Upper lobe of left lung (tissue), 6 donors: ENCODE measurements at places on chromosomes 6 and 20. TPM values are rescaled to one million over a fixed set of nuclear protein-coding genes. Genes with fewer than 3 reads are reported as not detected.
A peak's percentile ranks its signal among the peaks of the same experiment; 100 is the strongest.

Gene IRAK1BP1
- total RNA-seq: 9.6 TPM

DNA sequence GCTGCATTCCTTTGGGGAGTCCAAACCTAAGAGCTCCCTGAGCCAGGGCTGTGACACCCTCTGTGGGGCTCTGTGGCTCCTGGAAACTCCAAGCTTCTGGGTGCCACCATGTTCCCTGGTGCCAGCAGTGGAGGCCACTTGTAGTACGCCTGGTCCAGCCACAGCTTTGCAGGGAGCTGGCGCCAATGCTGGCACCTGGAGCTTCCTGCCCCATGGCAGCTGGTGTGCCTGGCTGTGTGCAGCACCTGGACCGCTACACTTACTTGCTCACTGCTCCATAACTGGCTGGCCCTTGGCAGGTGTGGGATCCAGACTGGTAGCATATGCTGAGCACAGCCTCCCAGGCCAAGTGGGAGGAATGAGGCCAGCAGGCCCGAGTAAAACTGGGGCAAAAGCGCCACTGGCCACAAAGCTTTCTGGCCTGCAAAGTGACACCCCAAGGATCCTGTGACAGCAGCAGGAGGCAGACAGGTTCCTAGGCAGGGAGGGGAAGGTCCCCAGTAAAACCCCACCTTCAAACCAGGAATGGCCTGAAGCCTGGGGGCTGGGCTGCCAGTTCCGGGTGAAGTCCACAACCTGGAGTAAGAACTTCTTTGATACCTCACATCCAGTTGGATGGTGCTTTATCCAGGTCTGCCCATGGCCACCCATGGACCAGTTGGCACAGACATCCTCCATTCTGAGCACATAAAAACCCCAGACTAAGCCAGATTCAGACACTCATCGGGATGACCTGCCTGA is 461.0 kb downstream of the TBC1D32 start:
- peak; percentile 41 for DNase-seq

- DNase-seq: no peak
These were observed 466.6 kb upstream of the JAG1 start for GRCh38 chr20:11140359-11140758.

GRCh38 chr20:3430376-3431069 is 23.1 kb upstream of the DNAAF9 start:
- DNase-seq: peak; percentile 40
